ENCODE measurements at places on chromosomes 5 and 9. TPM values are rescaled to one million over a fixed set of nuclear protein-coding genes. Genes with fewer than 3 reads are reported as not detected.
A peak's percentile ranks its signal among the peaks of the same experiment; 100 is the strongest.

GRCh38 chr5:106106384-106106783 lies 1564.4 kb downstream of the EFNA5 start:
- DNase-seq = no peak

- no peak for DNase-seq
These were observed 99.1 kb downstream of the DPYSL3 start for GRCh38 chr5:147410496-147411358.

DNA sequence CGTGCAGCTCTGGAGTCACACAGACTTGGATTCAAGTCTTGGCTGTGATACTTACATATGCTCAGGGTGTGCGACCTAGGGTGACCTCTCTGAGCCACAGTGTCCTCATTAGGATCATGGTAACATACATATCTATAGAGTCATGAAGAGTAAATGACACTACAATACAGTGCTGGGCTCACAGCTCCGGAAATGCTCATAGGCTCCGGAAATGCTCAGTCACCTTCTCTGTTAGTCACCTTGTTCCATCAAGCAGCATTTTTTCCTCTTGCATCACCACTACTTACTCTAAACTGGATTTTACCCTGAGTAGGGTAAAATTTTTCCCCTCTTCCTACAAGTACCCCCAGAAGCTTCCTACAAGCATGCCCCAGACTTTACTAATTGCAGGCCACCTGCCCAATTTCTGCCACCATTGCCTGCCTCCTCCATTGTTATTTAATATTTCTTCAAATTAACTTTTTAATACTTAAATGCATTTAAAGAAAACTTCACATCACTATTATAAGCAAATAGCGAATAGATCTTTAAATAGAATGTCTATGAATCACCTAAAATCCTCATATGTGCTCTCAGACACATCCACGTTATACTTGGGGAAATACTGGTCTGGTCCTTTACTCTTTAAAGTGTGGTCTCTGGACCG lies 147.6 kb upstream of the SPRY4 start:
- no peak for DNase-seq

DNA sequence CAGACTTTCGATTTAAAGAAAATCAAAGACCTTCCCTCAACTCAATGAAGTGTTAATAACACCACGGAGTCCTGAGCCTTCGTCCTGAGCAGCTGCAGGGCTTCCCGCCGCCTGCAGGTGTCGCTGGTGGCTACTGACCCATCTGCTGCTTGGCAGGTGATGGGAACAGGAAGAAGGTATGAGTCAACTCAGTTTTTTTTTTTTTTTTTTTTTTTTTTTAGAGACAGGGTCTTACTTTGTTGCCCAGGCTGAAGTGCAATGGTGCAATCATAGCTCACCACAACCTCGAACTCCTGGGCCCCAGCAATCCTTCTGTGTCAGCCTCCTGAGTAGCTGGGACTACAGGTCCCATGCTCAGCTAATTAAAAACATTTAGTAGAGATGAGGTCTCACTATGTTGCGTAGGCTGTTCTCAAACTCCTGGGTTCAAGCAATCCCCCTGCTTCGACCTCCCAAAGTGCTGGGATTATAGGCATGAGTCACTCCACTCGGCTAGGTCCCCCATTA lies 185.7 kb upstream of the IL12B start:
- peak; percentile 76 for DNase-seq

DNA sequence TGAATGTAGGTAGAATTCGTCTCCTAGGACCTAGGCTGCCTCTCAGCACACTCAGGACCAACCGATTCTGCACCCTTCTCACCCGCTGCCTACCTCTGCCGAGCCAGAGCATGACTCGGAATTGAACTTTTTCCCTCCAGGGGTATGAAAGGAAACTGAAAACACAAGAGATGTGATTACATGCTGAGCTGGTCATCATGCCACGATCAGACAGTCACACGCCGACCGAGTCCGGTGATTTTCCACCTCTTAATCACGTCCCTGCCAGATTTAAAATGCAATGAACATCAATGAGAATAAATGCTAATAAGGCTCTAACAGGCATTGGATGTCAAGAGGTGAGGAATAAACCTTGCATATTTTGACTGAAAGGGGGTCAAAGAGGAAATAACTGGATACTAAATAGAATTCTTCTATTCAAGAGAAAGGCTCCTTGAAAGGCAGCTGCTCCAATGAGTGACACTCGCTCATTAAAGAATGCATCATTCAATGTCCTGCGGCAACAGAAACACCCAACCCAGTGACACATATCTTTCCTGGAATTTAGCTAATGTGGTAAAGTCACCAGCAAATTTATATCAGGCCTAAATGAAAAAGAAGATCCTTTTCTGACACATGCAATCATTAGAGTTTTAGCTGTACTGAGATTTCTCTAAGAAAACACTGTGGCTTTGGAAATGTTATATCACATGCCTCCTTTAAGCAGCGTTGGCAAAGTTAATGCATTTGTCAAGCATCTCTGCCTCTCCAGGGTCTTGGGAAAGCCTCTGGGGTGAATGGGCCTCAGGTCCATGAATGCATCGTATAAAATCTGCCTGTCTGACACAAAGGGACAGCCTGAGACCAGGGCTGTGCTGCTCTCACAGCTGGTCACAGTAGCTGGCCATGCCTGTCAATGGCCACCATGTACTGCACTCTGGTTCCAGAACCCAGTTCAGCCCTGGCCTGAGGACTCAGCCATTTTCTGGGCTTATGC lies 128.7 kb downstream of the SPOCK1 start:
- no peak for DNase-seq

- DNase-seq = no peak
These were observed 106.6 kb downstream of the PLCXD3 start for GRCh38 chr5:41403846-41404245.

Gene BHMT2
- not detected for total RNA-seq

Gene LIX1
- 164 TPM for total RNA-seq

Gene NREP
- 426 TPM for total RNA-seq

Gene FAM174A
- total RNA-seq = 3.0 TPM

Gene GFRA3
- total RNA-seq = not detected
